A172 (cell line): ENCODE measurements at places on chromosomes 6 and 20.
A peak's percentile ranks its signal among the peaks of the same experiment; 100 is the strongest.

GRCh38 chr6:25027221-25027916 is 91.6 kb upstream of the RIPOR2 start:
- no peak for DNase-seq

DNA sequence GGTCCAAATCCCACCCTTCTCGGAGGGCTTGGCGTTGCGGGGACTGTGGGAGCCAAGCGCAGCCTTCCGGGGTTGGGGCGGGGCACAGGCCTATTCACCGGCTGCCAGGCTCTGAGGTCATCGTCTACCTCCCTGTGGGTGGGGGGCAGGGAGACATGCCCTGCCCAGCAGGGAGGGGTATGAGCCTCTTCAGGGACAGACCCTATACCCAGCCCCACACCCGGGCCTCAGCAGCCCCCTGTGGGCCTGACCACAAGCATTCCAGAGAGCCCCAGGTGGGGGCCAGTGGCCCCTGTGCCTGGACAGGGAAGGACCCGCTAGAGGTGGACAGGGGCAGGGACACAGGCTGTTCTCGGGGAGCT is 11.6 kb downstream of the LAMA5 start:
- DNase-seq = peak; percentile 81

DNA sequence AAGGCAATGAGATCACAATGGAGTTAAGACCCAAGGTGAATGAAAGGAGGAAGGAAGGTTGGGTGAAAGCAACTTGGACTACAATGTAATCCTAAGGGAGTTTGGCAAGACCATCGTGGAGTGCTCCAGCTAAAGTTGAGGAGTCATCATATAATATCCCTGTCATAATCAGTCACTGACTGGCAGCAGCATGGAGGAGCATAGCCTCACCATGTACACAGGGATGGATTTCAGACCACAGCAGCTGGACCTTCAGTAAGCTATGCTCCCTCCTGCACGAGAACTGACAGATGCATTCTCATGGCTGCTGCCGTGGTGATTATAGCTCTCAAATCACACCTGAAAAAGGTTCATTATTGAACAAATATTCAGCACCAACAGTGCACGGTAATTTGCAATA is 43.0 kb downstream of the GOPC start:
- no peak for DNase-seq

GRCh38 chr6:30981942-30982772 is 1.4 kb upstream of the MUC21 start:
- peak; percentile 51 for DNase-seq

DNA sequence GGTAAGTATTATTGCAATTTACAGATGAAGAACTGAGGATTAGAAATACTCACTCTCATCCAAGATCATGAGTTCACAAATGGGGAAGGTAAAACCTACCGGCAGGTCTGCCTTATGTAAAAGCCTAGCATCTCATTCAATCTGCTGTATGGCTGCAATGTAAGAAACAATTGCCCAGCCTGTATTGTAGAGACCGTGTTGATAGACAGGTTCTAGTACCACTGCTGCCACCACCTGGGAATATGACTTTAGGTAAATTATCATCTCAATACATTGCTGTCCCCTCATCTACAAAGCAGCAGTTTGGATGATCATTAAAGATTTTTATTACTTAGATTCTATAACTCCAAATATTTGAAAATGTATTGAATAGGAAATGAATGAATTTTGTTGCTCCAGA is 23.3 kb upstream of the ARHGAP18 start:
- DNase-seq = no peak

GRCh38 chr20:23003881-23004460 is 31.1 kb upstream of the SSTR4 start:
- no peak for DNase-seq

DNA sequence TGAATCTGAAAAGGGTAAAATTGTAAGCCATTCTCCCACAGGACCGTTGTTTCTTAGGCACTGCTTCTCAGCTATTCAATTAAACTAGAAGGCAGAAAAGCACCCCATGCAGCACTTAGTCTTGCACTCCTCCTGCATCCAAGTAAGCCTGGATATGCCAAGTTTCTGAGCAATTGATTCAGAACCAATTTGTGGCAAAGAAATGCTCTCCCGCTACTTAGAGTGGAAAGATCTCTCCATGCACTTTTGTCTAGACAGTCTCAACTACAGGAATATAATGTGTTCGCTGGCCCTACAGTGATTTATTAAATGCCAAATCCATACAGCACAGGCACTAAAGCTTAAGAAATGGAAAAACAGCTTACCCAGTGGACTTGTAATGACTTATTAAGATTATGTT is 338.5 kb downstream of the HACE1 start:
- DNase-seq = no peak
